ENCODE measurements at places on chromosomes 6 and 20.

DNA sequence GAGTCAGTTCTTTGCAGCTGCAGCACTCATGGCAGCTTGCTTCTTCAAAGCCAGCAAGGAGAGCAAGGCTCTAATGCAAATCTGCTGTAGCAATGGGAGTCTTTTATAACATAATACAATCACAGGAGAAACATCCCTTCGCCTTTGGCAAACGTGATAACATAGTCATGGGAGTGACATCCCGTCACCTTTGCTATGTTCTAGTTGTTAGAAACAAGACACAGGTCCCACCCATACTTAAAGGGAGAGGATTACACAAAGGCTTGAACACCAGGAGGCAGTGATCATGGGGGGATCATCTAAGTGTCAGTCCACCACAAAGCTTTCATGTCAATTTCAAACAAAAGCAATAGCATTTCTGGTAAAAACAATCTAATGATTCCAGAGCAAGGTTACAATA, 40.1 kb upstream of the PHACTR2 start:
- no peak for DNase-seq

DNA sequence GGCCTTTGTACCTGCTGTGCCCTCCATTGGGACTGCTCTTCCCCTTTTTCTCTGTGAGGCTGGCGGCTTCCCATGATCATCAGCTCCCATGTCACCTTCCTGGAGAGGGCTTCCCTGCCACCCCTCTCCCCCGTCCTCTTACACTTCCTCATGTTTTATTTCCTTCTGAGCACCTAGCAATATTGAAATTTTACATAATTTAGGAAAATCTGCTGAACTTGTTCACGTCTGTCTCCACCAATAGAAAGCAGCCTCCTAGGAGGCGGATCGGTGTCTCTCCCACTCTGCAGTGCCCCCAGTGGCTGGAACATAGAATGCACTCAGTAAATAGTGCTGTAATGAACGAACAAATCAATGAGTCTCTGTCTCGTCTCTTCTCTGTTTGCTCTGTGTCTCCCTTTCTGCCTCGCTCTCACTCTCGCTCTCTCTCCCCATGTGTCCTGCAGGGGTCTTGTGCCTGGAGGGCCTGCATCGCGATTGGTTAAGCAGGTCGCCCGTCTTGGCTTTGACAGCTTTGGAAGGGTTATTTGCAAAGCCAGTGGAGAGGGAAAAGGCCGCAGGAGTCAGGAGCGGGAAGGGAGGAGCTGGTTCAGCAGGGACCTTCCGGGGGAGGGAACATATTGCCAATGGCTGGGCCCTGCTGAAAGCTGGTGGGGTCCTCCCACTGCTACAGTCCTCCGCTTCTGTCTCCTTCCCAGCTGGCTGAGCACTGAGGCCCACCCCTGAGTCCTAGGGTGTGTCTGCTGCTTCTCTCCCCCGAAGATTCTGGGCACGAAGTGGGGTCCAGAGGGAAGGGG, 12.1 kb upstream of the OCSTAMP start:
- peak; percentile 75 for DNase-seq

DNA sequence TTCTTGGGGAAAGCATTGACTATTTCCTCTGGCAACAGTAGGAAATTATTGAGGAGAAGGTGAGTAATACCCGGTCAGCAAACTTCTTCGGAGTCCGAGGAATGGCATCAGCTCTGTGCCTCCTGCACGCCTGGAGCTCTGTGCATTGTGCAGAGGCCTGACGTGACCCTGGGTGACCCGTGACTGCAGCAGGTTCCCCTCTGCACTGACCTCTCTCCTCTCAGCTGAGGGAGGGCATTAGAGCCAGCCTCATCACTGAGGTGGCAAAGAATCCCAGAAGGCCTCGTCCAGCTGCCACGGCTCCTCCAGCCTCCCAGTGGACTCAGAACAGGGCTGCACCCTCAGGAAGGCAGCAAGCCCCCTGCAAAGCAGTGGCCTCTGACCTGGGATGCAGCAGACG, 502.9 kb downstream of the CD83 start:
- no peak for DNase-seq

GRCh38 chr20:2755451-2756055, 44.9 kb downstream of the CPXM1 start:
- no peak for DNase-seq

- DNase-seq, result no peak
Measured at GRCh38 chr6:1384549-1385128, 4.7 kb upstream of the FOXF2 start.

DNA sequence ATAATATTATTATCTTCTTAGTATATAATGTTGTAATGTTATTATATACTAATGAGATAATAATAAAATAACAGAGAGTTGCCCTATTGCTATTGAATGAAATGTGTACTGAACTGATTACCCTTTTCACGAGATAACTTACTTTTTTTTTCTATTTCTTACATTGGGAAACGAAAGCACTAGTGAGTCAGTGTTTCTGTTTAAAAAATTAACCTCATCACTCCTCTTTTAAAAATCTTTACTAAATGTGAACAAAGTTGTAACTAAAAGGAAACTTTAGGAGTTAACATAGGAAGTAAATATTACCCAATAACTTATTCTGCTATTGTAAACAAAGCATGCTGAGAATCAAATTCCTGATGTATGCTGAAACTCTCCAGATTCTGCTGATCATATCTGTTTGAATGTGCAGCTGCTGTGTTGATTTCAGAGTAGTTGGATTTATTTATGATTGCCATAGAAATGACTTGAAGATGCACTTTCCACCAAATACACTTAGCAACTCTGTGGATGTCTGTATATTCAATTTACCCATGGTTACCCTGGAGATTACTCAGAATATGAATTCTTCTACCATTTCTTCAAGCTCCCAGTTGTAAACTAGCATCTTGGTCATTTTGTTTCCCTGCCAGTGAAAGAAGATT, 523.4 kb downstream of the TENT5A start:
- DNase-seq, result no peak

- no peak for DNase-seq
Measured at GRCh38 chr6:150134280-150134920, 8.4 kb upstream of the PPP1R14C start.
